ENCODE measurements at places on chromosomes 16 and 17.
A peak's percentile ranks its signal among the peaks of the same experiment; 100 is the strongest.

GRCh38 chr16:82700541-82701235, 73.9 kb downstream of the CDH13 start:
- peak; percentile 1 for DNase-seq

GRCh38 chr16:60031740-60032139, 1297.6 kb upstream of the GOT2 start:
- DNase-seq = no peak

GRCh38 chr17:78338486-78339259, 21.2 kb downstream of the SOCS3 start:
- no peak for DNase-seq

DNA sequence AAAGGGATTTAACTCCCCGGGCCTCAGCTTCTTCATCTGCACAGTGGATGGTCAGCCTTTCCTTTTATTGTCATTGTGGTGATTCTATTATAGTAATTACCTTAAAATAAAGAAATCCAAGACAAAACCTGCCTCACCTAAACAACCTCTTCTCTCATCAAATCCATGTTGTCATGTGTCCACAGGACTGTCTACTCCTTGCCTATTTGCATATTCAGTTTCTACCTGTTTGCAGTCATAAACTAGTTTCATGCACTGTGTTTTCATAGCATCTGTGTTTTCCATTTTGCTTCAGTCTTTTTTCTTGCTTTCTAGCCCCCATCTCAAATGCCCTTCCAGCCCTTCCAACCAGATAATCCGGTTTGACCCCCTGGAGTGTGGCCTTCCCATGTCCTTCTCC, 44.3 kb upstream of the CPNE2 start:
- no peak for DNase-seq

GRCh38 chr17:56832446-56832845, 1.3 kb downstream of the C17orf67 start:
- DNase-seq = no peak

DNA sequence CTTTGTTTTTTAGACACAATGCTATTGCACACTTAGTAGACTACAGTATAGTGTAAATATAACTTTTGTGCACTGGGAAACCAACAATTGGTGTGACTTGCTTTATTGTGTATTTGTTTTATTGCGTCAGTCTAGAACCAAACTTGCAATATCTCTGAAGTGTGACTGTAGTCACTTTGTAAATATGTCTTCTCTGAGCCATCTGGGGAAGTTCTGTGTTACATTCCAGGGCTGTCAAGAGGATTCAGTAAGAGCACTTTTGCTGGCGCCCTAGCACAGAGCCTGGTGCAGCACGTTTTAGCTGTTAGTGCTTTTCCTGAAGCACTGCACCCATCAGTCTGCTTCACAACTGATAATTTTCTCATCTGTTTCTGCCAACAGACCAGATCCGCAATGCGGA, 73.2 kb downstream of the NT5M start:
- DNase-seq = no peak

DNA sequence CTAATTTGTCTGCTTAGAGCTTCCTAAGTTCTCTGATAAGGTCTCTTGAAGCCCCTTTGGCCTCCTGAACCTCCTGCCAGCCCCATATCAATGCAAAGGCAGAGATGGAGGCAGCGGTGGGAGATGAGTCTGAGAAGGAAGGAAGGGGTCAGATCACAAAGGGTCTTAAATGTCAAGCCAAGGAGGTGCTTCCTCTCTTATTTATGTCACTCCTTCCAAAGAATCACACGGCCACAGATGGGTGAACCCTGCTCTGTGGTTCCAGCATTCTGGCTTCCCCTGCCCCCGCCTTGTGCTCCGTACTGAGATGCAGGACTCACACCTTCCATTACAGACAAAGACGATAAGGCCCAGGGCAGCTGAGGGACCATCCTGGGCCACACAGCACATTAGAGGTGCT, 96.3 kb downstream of the GSG1L start:
- no peak for DNase-seq

GRCh38 chr17:39950871-39951348, 11.9 kb upstream of the GSDMA start:
- DNase-seq = no peak

DNA sequence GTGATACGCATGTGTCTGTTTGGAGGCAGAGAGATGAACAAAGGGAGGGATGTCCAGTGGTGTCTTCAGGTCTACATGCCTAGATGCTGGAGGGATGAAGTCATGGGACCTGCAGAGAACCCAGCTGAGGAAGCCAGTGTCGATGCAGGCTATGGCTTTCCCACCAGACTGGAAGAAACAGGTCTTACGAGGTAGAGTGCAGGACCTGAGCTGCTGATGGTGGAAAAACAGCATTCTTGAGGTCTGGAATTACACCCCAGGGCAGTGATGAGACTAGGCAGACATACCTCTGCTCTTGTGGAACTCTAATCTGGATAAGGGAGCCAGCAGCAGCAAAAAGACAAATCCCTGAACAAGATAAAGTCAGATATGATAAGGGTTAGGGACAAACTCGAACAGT, 37.4 kb downstream of the ARSG start:
- DNase-seq = no peak

DNA sequence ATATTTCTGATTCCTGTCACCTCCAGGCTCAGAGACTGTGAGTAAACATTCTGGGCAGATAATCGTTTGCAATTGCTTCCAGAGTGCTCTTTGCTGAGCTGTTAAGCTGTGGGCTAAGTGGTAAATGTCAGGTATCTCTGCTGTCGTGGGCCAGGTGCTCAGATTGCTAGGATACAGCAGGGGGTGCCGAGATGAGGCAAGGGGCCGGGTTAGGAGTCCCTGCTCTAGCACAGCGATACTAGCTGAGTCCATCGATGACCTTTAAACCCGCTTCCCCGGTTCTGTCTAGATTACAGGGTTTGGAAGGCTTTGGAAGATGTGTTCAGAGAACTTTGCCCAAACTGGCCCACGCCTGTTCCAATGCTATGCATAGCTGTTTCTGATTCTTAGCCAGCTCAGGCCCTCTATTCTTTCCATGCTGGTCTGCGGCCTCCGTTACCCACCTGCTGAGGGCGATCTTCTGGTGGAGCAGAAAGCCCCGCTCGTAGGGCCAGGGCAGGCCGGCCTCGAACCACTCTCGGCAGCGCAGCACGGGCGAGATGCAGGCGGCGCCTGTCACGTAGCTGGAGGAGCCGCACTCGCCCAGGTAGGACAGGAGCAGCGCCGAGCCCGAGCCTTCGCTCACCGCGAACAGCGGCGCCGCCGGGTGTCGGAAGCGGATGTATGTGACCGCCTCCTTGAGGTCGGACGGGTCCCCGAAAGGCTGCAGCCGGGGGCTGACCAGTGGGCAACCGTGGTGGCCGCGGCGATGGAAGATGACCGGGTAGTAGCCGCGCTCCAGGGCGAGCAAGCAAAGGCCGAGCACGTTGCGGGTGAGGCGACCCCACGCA, 979 bp downstream of the ABHD15 start:
- no peak for DNase-seq

DNA sequence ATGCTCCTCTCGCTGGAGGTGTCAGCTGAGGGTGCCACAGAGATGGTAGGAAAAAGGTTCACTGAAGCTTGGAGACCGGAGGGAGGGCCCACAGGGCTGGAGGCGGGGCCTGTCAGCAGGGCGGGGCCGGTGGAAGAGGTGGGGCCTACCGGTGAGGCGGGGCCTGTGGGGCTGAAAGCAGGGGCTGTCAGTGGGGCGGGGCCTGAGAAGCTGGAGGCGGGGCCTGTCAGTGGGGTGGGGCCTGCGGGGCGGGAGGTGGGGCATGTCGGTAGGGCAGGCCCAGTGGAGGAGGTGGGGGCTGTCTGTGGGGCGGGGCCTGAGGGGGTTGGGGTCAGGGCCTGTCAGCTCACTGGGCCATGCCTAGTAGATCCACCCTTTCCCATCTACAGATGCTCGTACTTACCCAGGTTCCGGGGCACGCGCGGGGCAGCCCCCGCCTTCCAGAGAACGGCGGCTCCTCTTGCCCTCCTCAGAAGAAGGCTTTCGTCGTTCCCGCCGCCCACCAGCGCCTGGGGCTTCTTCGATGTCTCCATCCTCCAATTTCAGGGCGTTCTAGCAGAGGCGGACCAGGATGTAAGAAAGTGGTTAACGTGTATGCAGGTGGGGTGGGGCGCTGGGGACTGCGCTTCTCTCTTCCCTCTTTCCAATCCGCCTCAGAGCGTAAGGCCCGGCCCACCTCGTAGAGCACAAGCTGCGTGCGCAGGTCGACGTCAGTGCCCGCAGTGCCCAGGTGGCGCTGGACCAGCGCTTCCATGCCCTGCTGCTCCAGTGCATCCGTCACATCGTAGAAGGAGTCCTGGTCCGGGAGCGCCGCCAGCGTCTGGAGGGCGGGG, 9.8 kb downstream of the TMEM208 start:
- DNase-seq = peak; percentile 40

GRCh38 chr17:71759422-71760060, 361.3 kb upstream of the SOX9 start:
- DNase-seq = no peak

- no peak for DNase-seq
Measured at GRCh38 chr17:17934806-17935205, 37.4 kb downstream of the TOM1L2 start.

- DNase-seq = no peak
Measured at GRCh38 chr16:51994597-51994996, 552.3 kb downstream of the TOX3 start.

DNA sequence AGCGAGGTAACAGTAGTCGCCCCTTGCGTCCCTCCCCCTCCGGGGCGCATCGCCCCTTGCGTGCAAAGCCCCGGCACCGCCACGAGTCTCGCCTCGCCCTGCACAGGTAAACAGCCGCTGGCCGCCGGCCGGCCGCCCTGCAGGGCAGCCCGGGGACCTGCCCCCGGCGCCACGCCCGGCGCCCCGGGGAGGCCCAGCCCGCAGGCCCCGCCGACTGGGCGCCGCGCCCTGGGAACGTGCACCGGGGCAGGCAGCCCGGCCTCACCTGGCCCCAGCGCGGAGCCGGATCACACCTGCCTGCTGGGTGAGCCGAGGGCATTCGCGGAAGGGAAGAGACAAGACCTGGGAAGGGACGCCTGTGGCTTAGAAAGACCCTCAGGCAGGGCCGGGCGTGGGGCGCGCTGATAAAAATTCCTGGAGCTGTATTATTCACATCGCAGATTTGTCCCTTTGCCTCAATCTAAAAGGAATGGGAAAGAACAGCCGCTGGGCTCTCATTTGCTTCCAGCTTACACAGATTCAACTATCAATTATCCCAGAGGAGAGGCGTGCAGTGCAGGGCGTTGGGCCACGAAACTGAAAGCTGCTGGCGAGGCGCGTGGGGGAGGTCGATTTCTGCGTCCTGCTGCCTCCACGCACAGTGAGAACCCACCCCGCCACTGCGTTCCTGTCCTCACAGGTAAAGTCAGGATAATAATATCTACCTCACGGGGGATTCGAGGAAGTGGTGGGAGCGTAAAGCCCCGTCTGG, 451.9 kb downstream of the SLC39A11 start:
- no peak for DNase-seq

- DNase-seq = no peak
Measured at GRCh38 chr16:84552135-84552534, 47.7 kb upstream of the MEAK7 start.

GRCh38 chr16:87333101-87333500, 15.9 kb upstream of the C16orf95 start:
- no peak for DNase-seq

GRCh38 chr17:65228734-65229620, 91.8 kb downstream of the RGS9 start:
- no peak for DNase-seq

GRCh38 chr17:74790161-74791058, 14.3 kb upstream of the NAT9 start:
- DNase-seq = no peak

DNA sequence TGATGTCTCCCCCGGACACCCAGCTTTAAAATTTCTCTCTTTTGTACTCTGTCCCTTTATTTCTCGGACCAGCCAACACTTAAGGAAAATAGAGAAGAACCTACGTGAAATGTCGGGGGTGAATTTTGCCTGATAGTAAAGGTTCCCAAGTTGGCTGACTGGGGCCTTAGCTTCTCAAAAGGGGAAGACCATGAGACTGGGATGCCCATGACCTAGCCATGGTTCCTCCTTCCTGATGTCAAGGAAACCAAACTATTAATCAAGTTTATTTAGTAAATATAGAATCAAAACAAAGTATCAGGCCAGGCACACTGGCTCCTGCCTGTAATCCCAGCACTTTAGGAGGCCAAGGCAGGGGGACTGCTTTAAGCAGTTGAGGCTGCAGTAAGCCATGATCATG, 2.4 kb upstream of the EIF1 start:
- DNase-seq = no peak

GRCh38 chr16:19715566-19715965, 2.5 kb downstream of the KNOP1 start:
- DNase-seq = no peak

DNA sequence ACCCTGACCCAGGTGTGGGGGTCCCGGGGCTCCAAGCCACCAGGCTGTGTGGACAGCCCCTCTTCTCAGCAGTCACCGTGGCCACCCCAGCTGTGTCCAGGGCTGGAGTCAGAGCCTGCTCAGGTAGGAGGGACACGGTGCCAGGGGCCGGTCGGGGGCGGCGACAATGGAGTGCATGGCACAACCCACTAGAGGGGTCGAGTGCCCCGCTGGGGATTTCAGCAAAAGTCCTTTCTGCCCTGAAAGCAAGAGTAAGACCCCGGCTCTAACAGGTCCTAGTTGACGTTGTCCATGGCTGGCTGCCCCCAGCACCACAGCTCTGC, 11.3 kb downstream of the UTS2R start:
- no peak for DNase-seq

DNA sequence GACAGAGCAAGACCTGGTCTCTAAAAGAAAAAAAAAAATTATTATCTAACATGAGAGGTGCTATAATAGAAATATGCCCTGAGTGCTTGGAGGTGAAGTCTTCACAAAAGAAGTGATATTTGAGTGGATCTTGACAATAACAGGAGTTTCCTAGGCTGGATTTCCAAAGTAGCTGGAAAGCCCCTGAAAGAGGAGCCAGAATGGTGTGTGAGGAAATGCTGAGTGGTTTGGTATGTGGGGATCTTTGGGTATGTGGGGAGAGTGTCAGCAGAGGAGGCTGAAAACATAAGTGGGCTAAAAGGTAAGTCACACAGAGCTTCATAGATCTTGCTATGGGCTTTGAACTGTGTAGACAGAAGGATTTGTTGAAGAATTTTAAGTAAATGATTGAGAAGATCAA, 100.1 kb downstream of the YPEL2 start:
- DNase-seq = no peak

All from SW 1271 (cell line).